ENCODE measurements at places on chromosomes 12 and 14.

GRCh38 chr12:114955414-114956014 is 271.5 kb upstream of the TBX3 start:
- DNase-seq = no peak

- no peak for DNase-seq
Observed at GRCh38 chr12:11884116-11884515, 186.6 kb upstream of the BCL2L14 start.

DNA sequence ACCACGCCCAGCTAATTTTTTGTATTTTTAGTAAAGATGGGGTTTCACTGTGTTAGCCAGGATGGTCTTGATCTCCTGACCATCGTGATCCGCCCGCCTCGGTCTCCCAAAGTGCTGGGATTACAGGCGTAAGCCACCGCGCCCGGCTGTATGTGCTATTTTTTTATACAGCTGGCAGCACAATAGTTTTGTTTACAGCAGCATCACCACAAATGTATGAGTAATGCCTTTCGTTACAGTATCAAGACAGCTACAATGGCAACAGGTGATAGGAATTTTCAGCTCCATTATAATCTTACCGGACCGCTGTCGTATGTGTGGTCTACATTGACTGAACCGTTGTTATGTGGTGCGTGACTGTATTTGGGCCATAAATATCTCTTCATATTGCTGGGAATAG is 11.6 kb upstream of the MDM2 start:
- no peak for DNase-seq

- no peak for DNase-seq
Observed at GRCh38 chr14:49882826-49883694, 9.8 kb upstream of the ARF6 start.

Data from activated CD4-positive, alpha-beta T cell treated with anti-CD3 and anti-CD28 coated beads, Interleukin-2, amount 50 U/mL, for 16 hours (primary cell).